T-helper 2 cell (primary cell): ENCODE measurements at places on chromosomes 11 and 22.

- DNase-seq, result no peak
Measured at GRCh38 chr11:96055706-96056387, 131.9 kb upstream of the MTMR2 start.

DNA sequence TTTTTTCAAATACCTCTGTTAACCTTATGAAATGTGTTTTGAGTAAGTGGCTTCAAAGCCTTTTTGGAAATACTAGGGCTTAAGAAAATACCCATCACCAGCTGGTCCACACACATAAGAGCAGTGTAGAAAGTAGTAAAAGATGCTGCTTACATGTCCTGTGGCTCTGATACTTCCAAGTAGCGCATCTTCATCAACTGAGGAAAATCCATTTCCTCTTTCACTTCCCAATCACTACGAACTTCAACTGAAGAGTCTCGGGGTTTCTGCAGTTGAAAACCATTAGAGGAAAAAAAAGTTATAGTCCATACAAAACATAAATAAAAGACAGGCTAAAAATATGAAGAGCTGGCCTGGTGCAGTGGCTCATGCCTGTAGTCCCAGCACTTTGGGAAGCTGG lies 8.5 kb downstream of the EIF3D start:
- DNase-seq, result no peak

GRCh38 chr11:128724891-128725611 lies 31.2 kb downstream of the FLI1 start:
- no peak for DNase-seq

DNA sequence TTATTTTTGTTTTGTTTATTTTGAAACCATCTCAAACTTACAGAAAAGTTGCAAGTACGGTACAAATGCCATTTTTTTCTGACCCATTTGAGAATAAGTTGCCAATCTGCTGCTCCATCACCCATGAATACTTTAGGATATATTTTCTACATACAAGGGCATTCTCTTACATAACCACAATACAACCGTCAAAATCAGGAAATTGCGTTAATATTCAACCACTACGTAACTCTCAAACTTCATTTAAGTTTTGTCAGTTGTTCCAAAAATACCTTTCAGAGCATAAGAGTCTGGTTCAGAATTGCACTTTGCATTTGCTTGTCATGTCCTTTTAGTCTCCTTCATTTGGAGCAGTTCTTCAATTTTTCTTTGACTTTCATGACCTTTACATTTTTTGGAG lies 194.3 kb upstream of the BDNF start:
- DNase-seq, result no peak

GRCh38 chr11:132772703-132773545 lies 759.4 kb downstream of the OPCML start:
- no peak for DNase-seq

GRCh38 chr11:128828350-128828749 lies 38.7 kb downstream of the KCNJ1 start:
- DNase-seq, result no peak

- DNase-seq, result no peak
Measured at GRCh38 chr22:41401781-41402648, 20.3 kb downstream of the TEF start.

DNA sequence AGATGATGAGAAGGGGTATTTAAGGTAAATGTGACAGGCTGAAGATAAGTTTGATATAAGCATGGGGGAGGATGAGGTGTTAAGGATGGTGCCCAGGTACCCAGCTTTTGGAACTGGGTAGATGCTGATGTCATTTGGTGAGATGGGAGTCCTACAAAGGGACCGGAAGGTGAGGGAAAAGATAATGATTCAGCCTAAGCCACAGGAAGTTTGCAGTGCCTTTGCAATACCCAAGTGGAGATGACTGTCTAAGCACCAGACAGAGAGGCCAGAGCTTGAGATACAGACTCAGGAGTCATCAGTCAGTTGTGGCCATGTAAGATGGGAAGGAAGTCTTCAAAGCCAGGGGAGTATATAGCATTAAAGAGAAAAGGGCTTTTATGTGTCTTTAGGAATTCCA lies 30.0 kb upstream of the SMCO4 start:
- DNase-seq, result no peak

DNA sequence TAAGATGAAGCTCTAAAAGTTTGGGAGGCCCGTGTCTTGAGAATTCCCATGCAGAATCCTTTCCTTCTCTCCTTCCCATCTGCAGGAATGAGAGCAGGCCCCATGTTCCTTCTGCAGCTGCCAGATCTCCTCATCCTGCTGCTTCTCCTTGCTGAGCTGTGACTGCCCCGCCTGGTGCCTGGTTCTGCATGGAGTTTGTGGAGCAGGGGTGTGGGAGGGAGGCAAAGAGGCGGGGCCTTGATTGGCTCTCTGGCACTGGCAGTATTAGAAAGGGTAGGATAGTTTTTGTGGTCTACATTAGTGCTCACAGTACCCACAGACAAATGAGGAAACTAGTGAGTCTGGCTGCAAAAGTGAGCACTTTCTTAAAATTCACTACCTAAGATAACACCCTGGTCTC lies 91.1 kb upstream of the CLPB start:
- DNase-seq, result no peak

- DNase-seq, result no peak
Measured at GRCh38 chr11:36146437-36146836, 142.8 kb downstream of the COMMD9 start.

- DNase-seq, result no peak
Measured at GRCh38 chr22:24379536-24379935, 47.9 kb upstream of the ADORA2A start.

DNA sequence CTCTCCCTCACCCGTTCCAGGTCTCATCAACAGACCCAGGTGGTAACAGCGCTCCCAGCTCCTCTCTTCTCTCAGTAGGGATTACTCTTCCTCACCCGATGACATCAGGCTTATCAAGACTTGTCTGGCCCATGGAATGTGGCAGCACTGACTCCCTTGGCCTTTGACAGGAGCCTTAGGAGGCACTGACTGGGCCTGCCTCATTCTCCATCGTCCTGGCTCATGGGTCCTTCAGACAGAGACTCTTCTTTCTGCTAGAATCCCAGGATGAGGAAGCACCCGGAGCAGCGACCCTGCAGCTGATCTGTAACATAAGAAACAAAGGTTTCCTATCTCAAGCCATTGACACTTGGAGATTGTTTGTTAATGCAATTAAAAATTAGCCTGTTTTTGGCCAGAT lies 1063.6 kb downstream of the TBC1D22A start:
- DNase-seq, result no peak

- no peak for DNase-seq
Measured at GRCh38 chr11:27040302-27041115, at the start of gene BBOX1. BBOX1 (plus strand) TSS chr11:27040815; CDS start chr11:27055431, 14,616 bp downstream.

- DNase-seq, result no peak
Measured at GRCh38 chr11:19072464-19072863, 11.9 kb upstream of the MRGPRX2 start.

DNA sequence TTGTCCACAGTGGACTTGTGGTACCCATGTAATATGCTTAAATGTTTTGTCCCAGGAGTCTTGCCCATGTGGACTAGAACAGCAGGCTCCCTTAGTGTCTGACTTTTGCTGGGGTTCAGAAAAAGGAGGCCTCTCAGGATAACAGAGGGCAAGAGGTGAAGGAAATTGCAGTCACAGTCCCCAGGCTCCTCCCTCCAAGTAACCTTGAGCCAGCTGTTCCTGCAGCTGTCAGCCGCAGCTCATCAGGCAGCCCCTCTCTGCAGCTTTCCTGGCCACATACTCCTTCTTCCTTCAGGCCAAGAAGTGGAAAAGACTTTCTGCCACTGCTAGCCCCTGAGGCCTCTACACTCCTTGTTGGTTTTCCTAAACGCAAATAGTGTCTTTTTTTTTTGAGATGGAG lies 6.3 kb upstream of the MYO18B start:
- no peak for DNase-seq

DNA sequence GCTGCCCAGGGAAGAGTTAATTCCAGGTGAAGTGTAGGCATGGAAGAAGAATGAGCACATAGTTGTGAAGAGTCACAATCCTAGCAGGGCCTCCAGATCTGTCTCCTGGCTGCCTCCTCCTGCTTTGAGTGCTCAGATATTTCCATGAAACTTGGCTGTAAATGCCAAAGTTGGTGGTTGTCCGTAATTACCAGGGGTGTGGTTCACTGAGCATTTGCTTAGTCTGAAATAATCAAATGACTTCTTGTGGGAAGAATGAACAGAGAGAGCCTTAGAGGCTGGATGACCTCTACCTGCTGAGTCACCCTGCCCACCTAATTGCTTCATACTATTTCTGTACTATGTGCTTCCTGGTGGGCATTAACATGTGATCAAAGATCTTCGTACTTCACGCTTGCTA lies 50.9 kb downstream of the APIP start:
- no peak for DNase-seq

DNA sequence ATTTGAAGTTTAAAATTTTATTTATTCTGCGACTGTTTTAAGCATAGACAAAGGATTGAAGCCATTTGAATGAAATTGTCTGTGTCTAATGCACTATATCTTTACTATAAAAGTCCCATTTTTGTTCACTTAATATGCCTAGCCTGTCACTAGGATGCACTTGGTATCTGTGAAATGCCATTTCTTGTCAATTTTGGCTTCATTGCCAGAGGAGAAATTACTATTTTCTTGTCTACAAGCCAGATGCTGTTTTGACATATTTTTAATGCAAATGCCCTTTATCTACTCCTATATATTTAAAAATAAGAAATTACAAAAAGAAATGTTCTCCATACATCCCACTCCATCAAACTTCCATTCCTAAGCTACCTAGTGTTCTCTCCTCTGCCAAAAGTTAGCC lies 1704.5 kb upstream of the RAG2 start:
- no peak for DNase-seq

DNA sequence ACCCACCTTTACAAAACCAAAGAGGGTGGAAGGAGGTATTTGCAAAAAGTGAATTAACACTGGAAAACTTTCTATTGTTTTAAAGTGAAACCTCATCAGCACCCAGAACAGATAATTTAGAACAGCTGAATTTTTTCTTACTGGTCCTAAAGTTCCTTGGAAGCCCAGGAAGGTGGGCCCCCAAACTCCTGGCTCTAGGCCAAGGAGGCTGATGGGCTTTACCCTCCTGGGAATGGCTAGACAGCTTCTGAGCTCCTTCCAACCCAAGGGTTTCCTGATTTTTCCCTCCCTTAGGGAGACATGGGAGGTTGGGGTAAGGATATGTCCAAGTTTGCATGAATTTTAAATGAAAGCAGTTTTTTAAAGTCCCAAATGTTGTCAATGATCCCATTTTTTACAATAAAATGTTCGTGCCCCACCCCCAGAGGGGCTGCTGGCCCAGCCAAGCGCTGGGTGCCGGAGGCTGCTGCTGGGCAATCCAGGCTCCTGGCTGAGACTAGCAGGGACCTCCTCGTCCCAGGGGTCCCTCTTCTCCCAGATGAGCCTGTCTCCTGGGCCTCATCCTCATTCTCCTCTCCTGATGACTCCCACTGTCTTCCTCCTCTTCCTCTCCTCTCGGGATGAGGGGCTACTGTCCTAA lies 28.4 kb downstream of the RELT start:
- no peak for DNase-seq

- no peak for DNase-seq
Measured at GRCh38 chr22:22687638-22688500, 43.5 kb downstream of the GGTLC2 start.

DNA sequence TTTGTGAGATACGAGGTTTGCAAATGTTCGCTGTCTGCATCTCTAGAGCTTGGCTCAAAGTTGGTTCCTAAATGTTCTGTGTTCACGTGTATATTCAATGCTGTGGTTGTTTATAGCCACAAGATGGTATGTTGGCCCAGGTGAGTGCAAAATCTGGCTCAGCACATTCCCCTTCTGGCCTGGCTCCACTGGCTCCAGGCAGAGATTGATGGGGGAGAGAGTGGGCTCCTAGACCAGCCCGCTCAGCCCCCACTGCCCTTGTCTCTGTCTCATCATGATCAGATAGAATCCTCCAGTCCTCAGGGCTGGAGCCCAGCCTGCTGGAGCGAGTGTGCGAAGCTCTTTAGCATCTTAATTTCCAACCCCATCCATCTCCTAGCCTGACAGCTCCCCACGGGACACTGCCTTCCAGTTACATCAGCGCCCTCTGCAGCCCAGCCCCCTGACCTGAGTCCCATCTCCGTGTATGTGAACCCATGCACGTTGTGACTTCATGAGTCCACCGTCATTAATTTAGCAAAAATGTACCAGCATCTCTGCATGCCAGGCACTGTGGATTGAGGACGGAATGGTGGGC lies 2.0 kb downstream of the P2RX3 start:
- no peak for DNase-seq

- no peak for DNase-seq
Measured at GRCh38 chr11:72331761-72332160, 87.8 kb upstream of the PHOX2A start.

- DNase-seq, result no peak
Measured at GRCh38 chr22:45127866-45128265, 35.9 kb upstream of the NUP50 start.

GRCh38 chr11:65744026-65744698 lies 23.6 kb upstream of the RNASEH2C start:
- DNase-seq, result no peak

DNA sequence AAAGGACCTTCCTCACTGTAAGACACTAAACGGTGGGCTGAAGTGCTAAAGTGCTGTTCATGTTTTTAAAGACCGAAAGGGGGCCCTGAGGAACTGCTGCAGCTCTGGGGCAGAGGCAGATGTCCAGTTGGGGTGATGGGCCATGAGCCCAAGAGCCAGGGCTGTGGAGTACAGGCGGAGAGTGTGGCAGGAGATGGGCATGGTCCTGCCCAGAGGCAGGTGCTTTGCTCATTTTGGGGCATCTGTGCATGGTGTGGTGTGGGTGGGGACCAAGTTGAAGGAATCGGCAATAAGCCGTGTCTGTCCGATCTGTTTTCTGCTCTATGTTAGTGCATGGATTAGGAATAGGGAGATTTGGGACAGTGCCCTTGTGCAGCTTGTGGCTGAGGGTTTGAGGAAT lies 258.3 kb downstream of the NTM start:
- no peak for DNase-seq

GRCh38 chr11:68282141-68282860 lies 10.5 kb upstream of the C11orf24 start:
- DNase-seq, result no peak

DNA sequence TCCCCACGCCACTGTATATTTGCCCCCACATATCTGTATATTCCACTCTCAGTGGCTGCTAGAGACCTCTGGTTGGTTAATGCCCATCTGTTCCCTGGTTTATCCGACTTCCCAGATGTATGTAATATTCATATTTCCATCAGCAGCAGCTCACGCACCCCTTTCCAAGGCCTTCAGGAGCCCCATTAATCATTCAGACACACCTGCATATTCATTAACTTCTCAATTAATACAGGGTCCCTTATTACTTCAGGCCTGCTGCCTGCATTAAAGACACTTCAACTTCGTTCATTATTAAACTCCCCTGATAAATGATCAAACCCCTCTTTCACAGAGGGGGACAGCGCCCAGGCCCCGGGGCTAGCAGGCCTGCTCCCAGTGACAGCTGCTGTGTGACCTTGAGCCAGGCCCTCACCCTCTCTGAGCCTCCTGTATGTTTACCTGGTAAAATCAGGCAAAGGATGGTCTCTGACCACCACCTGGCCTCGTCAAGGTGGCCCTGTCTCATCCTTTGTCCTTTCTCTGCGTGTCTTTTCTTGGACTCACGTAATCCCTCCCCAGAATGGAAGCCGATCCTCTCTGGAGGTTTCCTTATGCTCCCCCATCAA lies 34.5 kb downstream of the ELFN2 start:
- no peak for DNase-seq
